ENCODE measurements at places on chromosomes 11 and 22. TPM values are rescaled to one million over a fixed set of nuclear protein-coding genes. Genes with fewer than 3 reads are reported as not detected.

Gene OR5P2
- not detected for total RNA-seq

GRCh38 chr11:13962562-13963168 is at the start of gene SPON1:
TSS of gene SPON1 (plus strand) at chr11:13962723. CDS start at chr11:13962905, 182 bp downstream.
- no peaks in the 10 kb centered on the region for H3K36me3 ChIP-seq
- H3K27me3 ChIP-seq = peaks cover 3% of the 10 kb centered on the region
- no peak within 1 kb of the TSS for H3K4me3 ChIP-seq
- H3K27ac ChIP-seq = no peak within 1 kb of the TSS
- H3K4me1 ChIP-seq = peaks cover 9% of the 10 kb centered on the region

Gene GSTT2B
- total RNA-seq = 0.93 TPM

Gene SPDYC
- not detected for total RNA-seq

Gene AGBL2
- 0.79 TPM for total RNA-seq

Gene TUBA8
- total RNA-seq = 3.2 TPM

DNA sequence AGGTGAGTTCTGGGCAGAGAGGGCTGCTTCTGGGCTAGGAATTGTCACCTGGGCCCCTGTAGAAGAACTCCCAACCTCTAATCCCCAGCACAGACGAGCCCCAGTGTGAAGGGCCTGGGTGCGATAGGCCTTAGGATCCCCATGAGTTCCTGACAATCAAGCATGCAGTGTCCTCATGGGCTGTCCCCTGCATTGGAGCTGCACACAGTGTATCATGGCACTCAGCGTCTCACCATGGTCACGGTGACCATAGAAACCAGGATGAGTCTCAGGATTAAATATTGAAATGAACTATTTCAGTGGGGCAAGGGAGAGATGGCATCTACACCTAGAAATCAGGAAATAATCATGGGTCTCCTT is 292 bp downstream of the SCGB2A1 start:
- no peak overlapping the region for H3K27ac ChIP-seq
- H3K4me3 ChIP-seq = no peak overlapping the region
- H3K36me3 ChIP-seq = no peaks in the 10 kb centered on the region
- DNase-seq = no peak
- no peaks in the 10 kb centered on the region for H3K4me1 ChIP-seq
- H3K27me3 ChIP-seq = no peaks in the 10 kb centered on the region

Gene SPON1
- 9.5 TPM for total RNA-seq

DNA sequence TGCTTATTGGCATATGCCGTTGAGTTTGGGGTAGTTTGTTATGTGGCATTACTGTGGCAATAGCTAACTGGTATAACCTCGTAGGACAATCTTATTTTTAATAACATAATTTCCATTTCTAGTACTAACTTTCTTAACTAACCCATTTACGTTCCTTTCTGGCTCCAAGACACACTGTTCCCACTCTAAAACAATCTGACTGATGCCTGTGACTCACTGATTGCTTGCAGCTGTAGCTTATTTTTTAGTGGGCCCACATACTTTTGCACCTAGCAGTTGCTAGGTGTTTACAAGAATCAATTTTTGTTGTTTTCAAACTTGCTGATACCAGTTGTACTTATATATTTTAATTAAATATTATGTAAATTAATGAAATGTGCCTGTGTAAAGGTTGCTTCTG is 52.2 kb downstream of the FAT3 start:
- H3K27me3 ChIP-seq = no peaks in the 10 kb centered on the region
- no peak for DNase-seq
- H3K27ac ChIP-seq = no peak overlapping the region
- H3K4me1 ChIP-seq = no peaks in the 10 kb centered on the region
- H3K36me3 ChIP-seq = no peaks in the 10 kb centered on the region

Gene LRP4
- 10.3 TPM for total RNA-seq

DNA sequence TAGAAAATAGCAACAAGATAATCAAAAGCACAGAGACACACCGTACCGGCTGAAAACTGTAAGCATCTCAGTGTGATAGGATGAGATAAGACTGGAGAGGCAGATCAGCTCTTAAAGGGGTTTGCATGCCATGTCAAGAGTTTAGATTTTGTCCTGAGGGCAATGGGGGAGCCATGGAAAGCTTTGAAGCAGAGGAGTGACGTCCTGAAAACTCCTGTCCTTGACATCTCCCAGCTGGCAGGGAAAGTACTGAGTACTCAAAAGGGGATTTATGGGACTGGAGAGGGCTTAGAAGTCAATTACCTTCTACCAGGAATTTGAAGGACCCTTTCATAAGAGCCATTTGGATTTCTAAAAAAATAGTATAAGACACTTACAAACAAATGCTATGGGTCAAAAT is 420.5 kb upstream of the NARS2 start:
- no peak overlapping the region for H3K27ac ChIP-seq
- H3K4me3 ChIP-seq = no peak overlapping the region
- no peak for DNase-seq
- no peaks in the 10 kb centered on the region for H3K4me1 ChIP-seq

All from thyroid gland (tissue), 4 donors.